ENCODE measurements at places on chromosomes 13 and 19. TPM values are rescaled to one million over a fixed set of nuclear protein-coding genes. Genes with fewer than 3 reads are reported as not detected.

The TGFB1 gene
- polyA plus RNA-seq, result 23.9 TPM

DNA sequence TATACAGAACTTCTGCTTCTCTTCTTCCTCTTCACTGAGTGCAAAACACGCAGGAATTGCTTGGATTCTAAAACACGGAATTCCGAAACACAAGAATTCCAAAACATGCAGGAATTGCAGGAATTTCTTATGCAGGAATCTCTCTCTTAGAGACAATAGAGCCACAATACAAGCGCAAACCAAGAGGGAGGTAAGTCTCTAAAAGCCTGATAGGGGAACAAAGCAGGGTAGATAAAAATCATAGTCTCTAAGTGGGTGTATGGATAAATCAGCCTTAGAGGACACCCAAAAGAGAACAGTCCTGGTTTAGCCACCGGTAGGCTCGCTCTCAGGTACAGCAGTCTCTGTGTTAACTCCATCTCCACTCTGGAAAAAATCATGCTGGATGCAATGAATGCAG is 112.9 kb downstream of the LHFPL6 start:
- no peak for DNase-seq

DNA sequence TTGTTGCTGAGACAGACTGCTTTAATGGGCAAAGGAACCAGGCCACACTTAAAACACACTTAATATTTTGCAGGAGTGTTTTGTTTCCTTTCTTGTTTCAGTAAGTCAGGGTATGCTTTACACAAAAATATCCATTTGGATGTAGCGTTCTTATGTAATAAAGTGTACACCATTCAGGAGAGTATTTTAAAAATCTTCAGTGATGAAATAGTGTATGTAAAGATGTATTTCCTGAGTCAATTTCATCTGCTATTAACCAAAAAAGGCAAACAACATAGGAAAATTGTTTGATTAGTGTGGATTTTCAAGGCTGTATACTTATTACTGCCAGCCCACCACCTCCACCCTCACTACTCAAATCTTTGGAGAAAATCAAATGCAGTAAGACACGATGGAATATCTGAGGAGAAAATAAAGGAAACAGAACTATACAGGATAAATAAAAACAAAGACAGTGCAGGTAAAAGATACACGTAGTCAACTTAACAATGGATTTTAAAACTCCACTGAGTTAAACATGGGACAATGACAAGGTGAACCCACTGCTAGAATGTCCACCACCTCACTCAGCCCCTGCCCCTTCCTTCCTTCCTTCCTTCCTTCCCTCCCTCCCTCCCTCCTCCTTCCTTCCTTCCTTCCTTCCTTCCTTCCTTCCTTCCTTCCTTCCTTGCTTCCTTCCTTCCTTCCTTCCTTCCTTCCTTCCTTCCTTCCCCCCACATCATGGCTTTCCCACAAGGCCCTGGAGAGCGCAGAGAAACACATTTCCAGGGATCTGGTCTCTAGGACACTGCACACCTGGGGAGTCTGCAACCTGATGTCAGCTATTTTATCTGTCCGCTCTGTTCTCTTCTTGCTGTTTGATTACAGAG is 360.3 kb downstream of the IRS2 start:
- DNase-seq, result no peak

The NLRP5 gene
- not detected for polyA plus RNA-seq

DNA sequence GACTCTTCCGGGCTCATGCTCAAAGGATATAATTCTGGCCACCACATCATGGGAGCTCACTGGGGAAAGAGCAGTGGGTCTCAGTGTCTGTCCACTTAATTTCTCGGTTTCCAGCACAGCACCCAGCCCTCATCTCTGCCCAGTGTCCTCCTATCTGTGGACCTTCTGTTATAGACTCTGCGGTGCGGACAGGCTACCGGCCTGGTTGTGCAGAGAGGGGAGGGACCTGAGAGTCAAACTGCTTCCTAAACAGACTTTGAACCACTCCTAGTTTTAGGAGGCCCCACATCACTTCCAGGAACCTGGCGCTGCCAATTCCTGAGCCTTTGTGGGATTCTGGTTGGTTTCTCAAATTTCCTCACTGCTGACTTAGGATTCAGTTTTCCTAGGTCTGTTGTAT is 59.8 kb upstream of the MED4 start:
- no peak for DNase-seq

The CYP2S1 gene
- 0.46 TPM for polyA plus RNA-seq

DNA sequence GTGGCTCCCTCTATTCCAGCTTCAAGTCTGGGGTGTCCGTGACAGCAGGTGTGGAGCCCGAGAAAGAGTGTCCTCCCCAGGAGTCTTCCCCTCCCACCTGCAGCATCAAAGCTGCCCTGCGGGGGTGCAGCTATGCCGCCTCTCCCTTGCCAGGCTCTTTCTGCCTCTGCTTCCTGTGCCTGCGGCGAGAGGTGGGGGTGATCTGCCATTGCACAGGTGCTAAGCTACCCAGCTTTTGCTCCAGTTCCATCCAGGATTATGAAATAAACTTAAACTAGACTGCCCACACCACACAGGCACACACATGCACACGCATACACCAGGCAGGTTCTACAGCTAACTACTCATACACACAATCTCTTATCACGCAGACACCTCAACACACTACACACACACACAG is 104.7 kb upstream of the CLDN10 start:
- no peak for DNase-seq

GRCh38 chr13:44470638-44471562 is 97.3 kb downstream of the SERP2 start:
- DNase-seq, result no peak

DNA sequence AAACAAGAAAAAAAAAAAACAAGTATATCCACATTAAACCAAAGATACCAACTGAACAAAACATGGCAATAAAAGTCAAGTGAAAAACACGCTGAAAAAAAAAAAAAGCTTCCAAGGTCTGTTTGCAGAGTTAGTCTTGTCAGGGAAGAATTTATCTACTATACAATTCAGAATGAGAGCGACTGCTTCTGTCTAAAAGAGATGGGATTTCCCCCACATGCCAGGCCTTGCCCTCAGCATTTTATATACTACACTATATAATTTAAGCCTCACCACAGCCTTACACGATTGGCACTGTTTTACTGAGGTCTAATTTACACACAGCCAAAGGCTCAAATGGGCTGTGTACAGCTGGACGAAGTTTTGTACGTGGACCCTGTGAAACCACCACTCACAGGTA is 67.3 kb downstream of the FOXO1 start:
- no peak for DNase-seq

- DNase-seq, result no peak
Measured at GRCh38 chr13:40082639-40083038, 427.2 kb downstream of the COG6 start.

DNA sequence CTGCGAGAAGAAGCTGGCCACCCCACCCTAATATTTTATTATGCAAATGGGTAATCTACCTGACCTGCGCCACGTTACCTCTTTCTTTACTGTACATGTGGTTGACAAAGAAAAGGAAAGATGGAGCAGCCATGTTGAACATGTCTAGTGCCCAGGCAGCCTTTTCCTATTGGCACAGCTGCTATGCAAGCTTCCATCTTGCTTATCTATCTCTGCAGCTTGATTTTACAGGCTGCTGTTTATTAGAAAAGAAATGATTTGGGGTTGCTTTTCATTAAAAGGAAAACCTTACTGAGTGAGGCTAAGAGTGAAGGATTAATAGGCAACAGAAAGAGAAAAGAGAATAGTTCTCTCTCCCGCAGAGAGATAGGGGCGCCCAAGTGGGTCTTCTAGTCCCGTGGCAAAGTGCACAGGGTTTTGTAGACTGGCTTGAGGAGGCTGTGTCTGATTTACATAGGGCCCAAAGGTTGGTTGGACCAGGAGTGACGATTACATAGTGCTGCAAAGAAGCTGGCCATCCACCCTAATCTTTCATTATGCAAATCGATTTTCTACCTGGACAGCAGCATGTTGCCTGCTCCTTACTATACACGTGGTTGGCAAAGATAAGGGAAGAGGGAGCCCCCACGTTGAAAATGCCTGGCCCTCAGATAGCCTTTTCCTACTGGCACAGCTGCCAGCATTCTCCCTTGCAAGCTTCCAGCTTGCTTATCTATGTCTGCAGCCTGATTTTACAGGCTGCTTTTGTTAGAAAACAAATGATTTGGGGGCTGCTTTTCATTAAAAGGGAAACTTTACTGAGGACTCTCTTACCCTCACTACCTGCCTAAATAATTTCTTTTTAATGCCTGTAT is 28.3 kb downstream of the OR10H4 start:
- no peak for DNase-seq

- DNase-seq, result no peak
Measured at GRCh38 chr19:33488826-33489225, 32.8 kb downstream of the PEPD start.

- DNase-seq, result no peak
Measured at GRCh38 chr13:72960541-72960940, 98.3 kb upstream of the KLF5 start.

The TNFSF9 gene
- polyA plus RNA-seq, result 0.58 TPM

DNA sequence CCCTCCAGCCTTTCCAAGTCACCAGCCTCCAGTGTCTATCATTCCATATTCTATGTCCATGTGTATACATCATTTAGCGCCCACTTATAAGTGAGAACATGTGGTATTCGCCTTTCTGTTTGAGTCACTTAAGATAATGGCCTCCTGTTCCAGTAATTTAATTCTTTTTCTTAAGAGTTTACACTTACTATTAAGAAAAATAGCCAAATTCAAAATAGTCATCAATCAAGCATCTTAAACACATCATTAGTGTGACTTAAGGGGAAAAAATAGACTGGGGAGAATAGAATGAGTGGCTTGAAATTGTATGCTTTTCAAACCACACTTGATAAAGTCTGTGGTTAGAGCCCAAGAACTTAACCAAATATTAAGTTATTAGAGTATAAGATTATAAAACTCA is 248.0 kb downstream of the MAB21L1 start:
- no peak for DNase-seq

DNA sequence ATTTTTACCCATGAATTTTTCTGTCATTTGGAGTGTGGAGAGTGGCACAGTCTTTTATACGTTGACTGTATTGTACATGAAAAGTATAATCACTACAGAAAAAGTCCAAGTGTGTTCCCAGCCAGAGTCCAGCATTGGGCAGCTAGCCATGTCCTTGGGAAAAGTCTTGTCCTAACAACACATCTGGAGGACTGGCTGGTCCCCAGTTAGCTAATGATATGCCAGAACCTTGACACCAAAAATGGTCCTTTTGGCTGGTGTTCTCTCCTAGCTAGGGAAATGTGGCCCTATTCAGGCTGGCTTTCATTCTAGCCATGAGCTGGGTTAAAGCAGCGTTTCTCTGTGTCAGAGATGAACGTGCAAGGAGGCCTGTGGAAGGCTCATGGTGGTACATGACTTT is 98.9 kb downstream of the ESD start:
- DNase-seq, result peak; percentile 40

The RNF225 gene
- not detected for polyA plus RNA-seq

- peak; percentile 87 for DNase-seq
Measured at GRCh38 chr19:36605101-36605876, at the start of gene ZNF382. Gene ZNF382, plus strand, starts transcription at chr19:36605313. Its CDS starts 4,602 bp downstream, at chr19:36609915.

The CD70 gene
- not detected for polyA plus RNA-seq

GRCh38 chr19:45499196-45500180 is 1.2 kb downstream of the PPM1N start:
- no peak for DNase-seq

GRCh38 chr13:101185606-101186005 is 230.7 kb downstream of the NALCN start:
- DNase-seq, result no peak

- peak; percentile 43 for DNase-seq
Measured at GRCh38 chr13:110520431-110521295, 40.9 kb downstream of the RAB20 start.

- no peak for DNase-seq
Measured at GRCh38 chr13:39897636-39898035, 242.2 kb downstream of the COG6 start.

DNA sequence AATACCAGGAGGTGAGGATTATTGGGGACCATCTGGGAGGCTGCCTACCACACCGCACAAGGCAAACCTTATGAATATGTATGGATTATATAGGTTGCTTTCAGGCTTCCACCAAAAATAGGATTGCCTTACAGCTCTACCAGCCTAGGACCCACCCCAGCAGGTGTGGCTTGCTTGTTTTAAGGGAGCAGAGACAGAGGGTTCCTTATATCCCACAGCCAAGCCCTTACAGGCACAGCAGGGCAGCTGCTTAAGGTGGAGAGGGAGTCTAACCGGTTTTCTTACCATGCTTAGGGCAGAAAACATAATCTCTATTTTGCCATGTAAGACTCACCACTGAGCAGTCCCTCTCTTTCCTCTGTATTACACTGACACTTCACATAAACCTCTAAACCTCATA is 16.1 kb upstream of the TTYH1 start:
- no peak for DNase-seq

- DNase-seq, result no peak
Measured at GRCh38 chr13:106597186-106597585, 29.2 kb upstream of the ARGLU1 start.

DNA sequence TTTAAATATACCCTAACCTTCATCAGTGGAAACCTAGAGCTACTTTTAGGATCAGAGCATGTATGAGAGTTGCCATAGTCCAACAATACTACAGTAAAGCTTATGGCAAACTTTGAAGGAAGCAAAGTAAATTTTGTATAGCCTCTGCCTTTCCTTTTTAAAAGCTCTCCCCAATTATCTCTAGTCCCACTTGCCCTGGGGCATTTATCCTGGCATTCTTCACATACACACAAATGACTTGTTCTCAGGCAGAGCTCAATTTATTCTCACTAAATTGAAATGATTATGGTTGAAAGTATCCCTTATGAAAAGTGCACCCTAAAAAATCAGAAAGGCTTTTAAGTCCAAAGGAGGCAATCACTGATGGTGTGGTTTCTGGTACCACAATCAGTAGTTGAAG is 94.1 kb upstream of the UFM1 start:
- no peak for DNase-seq

The LGALS4 gene
- polyA plus RNA-seq, result 1.5 TPM

DNA sequence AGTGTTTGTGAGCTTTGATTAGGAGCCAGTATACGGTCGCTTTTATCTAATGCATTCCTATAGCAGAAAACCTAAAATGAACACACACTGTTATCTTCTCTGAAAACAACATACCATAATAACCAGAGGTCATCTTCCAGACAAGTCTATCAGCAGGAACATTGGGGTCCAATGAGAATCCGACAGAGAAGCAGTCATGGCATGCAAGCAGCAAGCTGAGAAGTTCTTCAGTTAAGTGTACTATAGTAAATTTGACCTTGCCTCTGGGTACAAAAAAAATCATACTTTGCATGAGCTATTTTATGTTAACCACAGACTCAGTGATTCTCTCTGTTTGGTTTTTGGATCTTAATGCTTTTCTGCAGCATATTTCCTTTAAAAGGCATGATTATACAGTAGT is 1505.1 kb downstream of the PCDH9 start:
- DNase-seq, result no peak

The ZNF580 gene
- 26.0 TPM for polyA plus RNA-seq
